ENCODE measurements at places on chromosomes 16 and 17.

DNA sequence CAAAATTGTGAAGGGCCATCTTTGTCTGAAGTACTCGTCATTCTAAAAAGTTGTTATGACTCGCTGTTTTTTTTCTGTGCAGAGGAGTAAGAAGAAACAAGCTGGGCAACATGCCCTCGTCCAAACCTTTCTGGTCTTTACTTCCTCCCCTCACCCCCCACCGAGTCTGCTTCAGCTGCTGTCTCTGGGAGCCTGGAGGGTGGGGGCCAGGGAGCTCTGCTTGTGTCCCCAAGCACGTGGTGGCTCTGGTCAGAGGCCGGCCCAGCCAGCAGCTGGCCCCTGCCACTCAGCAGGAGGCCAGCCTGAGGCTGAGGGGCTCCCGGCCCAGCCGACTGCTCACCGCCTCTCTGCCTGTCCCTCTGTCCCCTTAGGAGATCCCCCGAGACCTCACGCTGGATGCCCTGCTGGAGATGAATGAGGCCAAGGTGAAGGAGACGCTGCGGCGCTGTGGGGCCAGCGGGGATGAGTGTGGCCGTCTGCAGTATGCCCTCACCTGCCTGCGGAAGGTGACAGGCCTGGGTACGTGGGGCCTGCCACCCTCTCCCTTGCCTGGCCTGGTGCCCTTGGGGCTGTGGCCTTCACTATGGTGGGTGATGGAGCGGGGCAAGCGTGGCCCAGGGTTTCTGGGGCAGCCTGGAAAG is 53.7 kb upstream of the LGALS9 start:
- no peak for DNase-seq

- DNase-seq: no peak
These were observed 45.8 kb downstream of the MPRIP start for GRCh38 chr17:17088086-17088485.

DNA sequence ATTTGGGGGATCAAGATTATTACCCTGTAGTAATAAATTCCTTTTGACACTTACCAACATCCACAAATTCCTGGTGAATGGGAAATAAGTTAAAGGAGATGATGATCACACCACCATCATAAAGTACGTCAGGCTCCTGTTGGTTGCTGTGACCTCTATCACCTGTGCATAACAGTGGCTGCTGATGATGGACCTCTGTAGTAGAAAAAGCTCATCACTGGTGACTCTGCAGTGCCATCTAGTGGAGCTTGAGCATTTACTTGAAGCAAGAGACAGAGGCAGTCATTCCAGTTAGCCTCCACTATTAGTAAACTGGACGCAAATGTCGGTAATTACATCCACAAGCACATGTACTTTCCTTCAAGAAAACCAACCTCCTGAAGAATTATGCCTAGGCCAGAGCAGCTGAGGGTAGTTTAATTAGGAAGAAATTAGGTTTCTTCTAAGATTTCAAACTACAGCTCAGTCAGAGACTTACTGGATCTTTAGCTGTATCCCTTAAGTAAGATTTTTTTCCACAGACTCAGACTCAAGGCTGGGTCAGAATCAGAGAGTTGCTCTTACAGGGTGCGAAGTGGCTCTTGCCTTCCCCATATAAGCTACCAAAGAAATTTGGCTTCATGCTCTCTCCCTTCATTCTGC is 39.3 kb downstream of the CYB561 start:
- DNase-seq: peak; percentile 13

- no peak for DNase-seq
These were observed 4.9 kb downstream of the IRX6 start for GRCh38 chr16:55328611-55329569.

- no peak for DNase-seq
These were observed 23.3 kb downstream of the CEP295NL start for GRCh38 chr17:78879635-78880186.

GRCh38 chr17:9200699-9201359 is 179.5 kb downstream of the NTN1 start:
- DNase-seq: no peak

- DNase-seq: no peak
These were observed 11.5 kb downstream of the GSE1 start for GRCh38 chr16:85624646-85625045.

GRCh38 chr16:75000481-75001081 is 1.8 kb downstream of the ZNRF1 start:
- DNase-seq: no peak

DNA sequence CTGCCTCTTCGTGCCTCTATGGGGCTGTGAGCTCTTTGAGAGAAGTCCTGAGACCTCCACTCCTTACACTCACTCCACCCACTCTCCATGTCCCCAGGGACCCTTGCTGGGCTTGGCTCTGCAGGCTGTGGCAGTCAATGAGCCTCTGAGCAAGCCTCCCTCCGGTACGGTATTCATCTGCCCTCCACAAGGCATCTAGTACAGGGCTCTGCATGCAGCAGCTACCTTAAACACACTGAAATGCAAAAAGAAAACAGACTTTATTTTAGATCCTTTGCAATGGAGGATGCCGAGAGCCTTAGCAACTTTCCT is 38.9 kb upstream of the SMPD3 start:
- DNase-seq: no peak

DNA sequence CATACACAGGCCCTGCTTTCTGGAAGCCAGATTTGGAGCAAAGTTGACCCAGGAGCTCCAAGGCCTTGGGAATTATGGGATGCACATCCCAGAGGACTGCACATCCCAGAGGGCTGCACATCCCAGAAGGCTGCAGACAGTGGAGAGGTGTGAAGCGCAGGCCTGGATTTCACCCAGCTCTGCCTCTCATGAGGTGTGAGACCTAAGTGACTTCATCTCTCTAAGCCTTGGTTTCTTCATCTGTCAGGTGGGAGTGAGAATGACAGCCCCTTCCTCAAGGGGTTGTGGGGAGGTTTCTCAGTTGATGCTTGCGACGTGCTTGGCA is 102.3 kb downstream of the GSG1L start:
- DNase-seq: no peak

DNA sequence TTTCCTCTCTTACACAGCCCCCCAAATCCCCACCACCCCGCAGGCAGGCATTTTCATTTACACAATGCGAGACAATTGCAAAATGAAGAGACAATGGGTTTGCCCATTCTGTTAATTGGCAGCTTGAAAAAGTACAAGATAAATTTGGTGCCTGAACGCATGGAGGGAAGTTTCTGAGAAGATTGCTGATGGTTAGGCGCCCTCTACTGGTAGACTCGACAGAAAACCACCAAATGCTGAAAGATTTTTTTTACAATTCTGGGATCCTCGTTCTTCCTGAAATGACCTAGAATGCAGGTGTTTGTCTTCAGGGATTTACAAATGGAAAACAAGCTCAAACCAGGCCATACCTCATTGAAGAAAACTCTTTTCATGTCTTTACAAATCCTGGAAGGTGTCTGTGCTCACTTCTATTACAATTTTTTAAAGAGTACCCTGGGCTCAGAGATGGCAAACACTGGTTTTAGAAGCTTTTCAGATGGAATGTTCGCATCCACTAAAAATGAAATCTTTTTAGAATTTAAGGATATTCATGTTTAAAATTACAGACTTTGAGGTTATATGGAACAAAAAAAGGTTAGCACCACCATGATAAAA is 338.5 kb downstream of the PMP22 start:
- DNase-seq: peak; percentile 7

DNA sequence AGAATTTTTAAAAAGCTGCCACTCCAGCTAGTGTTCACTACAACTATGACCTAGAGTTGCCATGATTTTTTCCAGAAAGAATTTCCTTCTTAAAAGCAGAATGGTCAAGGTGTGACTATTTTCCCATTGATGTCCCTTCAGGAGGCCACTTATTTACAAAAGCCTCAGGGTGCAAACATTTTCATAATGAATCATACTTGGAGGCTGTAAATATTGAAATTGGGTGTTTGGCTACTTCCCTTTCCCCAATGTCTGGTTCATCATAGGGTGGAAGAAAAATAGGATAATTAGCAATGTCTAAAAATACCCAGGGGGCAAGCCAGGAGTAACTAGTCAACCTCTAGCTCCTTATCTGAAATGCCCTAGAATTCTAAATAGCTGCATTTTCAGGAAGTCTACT is 18.8 kb downstream of the AXIN2 start:
- no peak for DNase-seq

GRCh38 chr17:68657166-68657565 is 56.0 kb upstream of the FAM20A start:
- DNase-seq: no peak

- no peak for DNase-seq
These were observed 49.7 kb upstream of the WSCD1 start for GRCh38 chr17:6020376-6021010.

- DNase-seq: no peak
These were observed 216.0 kb downstream of the ZNF423 start for GRCh38 chr16:49639739-49640431.

GRCh38 chr16:22633280-22633679 is 122.6 kb downstream of the NPIPB5 start:
- DNase-seq: no peak

GRCh38 chr17:50359005-50359699 is 13.2 kb downstream of the XYLT2 start:
- no peak for DNase-seq

DNA sequence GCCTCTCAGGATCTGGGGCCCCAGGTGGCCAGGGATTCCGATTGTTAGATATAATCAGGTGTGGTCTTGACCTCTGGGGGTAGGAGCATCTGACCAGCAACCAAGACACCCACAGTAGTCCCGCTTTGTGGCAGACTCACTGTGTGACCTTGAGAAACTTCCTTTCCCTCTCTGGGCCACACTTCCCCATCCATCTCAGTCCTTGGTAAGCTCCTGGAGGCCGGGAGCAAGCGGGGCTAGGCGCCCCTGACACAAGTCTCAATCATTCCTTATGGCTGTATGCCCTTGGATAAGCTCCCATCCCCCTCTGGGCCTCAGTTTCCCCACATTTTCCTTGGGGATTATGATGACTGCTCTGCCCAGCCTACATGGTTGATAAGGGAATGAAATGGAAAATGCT is 21.3 kb downstream of the CPNE2 start:
- no peak for DNase-seq

DNA sequence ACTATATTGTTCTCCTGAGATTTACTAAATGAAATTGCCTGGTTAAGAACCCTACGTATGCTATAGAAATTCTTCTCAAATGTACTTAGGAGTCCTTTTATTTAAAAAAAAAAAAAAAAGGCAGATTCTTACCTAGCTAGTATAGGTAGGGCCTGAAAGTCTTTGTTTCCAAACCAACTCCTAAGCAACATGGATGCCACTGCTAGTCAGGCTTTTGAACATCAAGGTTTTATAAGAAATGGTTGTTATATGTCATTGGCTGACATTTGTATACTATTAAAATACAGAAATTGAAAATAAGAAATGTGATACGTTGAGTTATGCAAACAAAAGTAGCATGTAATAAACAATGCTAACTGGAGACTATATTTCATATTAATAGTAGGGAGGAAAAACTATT is 1.2 kb downstream of the EVI2A start:
- DNase-seq: no peak

DNA sequence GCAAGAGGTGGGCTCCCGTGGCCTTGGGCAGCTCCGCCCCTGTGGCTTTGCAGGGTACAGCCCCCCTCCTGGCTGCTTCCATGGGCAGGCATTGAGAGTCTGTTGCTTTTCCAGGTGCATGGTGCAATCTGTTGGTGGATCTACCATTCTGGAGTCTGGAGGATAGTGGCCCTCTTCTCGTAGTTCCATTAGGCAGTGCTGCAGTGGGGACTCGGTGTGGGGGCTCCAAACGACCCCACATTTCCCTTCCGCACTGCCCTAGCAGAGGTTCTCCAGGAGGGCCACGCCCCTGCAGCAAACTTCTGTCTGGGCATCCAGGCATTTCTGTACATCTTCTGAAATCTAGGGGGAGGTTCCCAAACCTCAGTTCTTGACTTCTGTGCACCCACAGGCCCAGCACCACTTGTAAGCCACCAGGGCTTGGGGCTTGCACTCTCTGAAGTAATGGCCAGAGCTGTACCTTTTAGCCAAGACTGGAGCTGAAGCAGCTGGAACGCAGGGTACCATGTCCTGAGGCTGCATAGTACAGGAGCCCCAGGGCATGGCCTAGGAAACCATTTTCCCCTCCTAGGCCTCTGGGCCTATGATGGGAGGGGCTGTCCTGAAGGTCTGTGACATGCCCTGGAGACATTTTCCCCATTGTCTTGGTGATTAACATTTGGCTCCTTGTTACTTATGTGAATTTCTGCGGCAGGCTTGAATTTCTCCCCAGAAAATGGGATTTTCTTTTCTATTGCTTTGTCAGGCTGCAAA is 6.0 kb downstream of the PRKAR1A start:
- no peak for DNase-seq

DNA sequence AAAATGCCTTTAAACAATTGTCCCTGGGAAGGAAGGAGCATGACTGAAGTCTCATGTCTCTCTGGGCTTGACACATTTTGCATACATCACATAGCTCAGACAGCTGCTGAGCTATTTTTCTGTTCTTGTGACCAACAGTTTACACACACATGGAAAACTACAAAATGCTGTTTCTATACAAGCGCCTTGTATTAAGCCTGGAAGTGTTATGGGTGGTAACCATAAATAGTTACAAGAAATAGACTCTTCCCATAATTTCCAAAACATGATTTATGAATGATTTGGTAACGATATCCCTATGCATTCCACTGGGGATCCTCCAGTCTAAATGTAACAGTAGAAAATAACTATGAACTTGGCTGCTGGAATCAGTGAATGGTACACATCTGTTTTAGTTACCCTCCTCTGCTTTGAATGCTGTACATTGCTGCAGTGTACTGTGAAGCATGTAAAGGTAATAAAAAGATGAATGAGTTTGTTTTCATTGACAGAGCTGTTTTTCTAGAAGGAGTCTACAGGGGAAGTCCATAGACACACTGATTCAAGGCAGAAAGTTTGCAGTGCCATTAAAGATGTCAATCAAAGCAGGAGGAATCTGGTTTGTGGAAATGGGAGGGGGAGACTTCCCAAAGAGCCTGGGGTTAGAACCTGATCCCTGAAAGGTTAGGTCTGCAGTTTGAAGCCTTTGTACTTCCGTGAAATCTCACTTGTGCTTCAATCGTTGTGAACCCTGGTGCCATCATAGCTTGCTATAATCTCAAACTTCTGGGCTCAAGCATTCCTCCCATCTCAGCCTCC is 5.0 kb downstream of the ACSF2 start:
- DNase-seq: no peak

Data from NCI-H1417 treated with DMSO at 0.1 percent for 48 hours (cell line).